Stimulated activated CD4-positive, alpha-beta T cell treated with anti-CD3 and anti-CD28 coated beads, TNF-alpha, amount 100 ng/mL, for 1 hour (primary cell): ENCODE measurements at places on chromosomes 6 and 20.

DNA sequence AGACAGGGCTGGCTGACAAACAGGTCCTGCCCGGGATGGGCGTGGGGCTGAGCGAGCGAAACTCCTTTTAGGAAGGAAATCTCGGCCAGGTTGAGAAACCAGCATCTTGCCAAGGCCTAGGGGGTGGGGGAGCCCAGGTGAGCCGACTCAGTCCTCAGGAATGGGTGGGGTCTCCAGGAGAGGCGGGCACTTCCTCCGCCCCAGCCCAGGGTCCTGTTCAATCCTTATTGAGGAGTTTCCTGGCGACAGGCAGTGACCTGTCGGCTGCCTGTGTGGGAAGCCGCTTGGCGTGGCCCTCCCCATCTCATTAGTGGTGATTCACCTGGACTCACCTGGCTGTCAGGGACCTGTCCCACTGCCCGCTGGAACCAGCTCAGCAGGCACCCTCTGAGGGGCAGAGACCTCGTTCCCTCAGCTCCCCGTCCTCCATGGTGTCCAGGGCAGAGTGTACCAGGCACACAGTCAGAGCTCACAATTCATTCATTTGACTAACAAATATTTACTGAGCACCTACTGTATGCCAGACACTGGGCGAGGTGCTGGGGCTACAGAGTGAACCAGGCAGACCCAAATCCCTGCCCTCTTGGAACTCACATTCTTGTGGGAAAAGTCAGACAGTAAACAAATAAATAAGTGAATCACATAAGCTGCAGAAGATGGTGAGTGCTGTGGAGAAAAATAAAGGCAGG is 51.1 kb downstream of the FGD2 start:
- no peak for DNase-seq

DNA sequence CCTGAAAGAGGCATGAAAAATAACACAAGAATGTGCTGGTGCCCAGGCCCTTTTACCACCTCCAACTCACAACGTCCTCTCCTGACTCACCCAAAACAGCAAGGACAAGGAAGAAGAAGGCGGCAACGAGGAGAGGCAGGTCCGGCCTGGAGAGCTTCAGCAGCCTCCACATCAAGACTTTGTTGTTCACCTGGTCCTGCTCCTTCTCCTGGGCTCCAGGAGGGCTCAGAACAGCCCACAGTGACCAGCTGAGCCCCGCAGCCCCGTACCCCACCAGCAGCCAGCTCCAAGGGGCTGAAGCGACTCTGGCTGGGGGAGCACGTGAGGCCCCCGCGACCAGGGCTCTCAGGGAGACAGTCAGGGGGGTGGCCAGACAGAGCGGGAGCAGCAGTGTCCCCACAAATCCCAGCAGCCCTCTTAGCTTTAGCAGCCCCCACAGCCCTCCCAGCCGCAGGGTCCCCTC is 857 bp downstream of the TAP2 start:
- no peak for DNase-seq

DNA sequence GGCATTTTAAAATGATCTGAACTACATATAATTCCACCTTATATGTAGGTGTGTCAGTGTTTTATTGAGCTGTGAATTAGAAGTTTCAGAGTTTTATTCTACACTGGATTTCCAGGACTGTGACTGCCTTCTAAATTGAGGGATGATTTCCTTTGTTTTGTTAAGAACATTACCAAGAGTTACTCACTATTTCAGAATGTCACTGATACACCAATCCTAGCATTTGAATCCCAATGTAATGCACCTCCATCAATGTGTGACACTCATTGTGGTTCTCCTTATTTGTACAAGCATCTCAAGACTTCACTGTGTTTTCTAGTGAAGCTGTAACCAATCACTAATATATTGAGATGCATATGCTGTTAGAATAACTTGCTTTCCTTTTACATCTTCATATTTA is 86.8 kb downstream of the PLCB1 start:
- DNase-seq = no peak

GRCh38 chr6:126937426-126937825 is 181.0 kb upstream of the RSPO3 start:
- DNase-seq = no peak

GRCh38 chr6:161598896-161599295 is 325.0 kb upstream of the AGPAT4 start:
- no peak for DNase-seq

- DNase-seq = no peak
Observed at GRCh38 chr6:8794420-8794819, 359.1 kb upstream of the SLC35B3 start.

DNA sequence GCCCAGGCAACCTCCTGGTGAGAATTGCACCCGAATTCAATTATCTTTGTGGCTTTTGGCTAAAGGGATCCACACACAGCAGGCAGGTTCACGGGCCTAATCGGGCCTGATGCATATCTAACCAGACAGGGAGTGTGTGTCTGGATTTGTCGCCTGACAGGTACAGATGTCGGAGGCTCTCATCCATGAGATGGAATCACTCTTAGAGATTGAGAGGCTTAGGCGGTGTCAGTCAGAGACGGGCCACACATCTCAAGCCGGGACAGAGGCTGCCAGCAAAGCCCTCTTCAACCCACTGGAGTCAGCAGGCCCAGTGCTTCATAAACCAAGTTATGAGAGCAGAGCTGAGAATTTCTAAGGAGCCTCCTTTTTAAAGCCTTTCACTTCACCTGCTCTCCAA is 247.0 kb downstream of the LRFN2 start:
- DNase-seq = no peak

GRCh38 chr6:90124874-90125510 is 171.7 kb downstream of the BACH2 start:
- no peak for DNase-seq

DNA sequence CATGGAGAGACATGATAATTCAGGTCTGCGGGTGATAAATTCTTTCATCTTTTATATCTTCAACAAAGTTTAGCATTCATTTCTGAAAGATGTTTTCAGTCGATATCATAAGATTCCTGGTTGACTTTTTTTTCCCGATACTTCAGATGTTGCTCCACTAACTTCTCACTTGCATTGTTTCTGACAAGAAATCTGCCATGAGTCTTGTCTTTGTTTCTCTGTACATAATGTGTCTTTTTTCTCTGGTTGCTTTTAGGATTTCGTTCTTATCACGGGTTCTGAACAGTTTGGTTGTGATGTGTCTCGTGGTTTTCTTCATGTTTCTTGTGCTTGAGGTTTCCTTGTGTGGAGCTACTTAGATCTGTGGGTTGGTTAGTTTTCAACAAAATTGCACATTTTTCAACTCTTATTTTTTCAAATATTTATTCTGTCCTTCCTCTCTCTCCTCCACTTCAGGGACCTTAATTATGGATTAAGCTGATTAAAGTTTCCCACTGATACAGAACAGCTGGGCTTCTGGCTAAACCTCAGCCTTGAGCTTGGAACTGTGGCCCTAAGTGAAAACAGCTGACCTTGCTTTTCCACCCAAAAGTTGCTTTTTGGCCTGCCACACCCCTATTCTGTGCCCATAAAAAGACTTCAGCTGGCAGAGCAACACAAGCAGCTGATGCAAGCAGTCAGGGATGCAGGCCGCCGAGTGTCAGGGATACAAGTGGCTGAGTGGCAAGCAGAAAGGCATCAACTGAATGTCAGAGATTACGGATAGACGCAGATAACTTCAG is 97.9 kb upstream of the SNX9 start:
- no peak for DNase-seq

GRCh38 chr6:45681860-45682511 is 304.3 kb upstream of the SUPT3H start:
- no peak for DNase-seq

DNA sequence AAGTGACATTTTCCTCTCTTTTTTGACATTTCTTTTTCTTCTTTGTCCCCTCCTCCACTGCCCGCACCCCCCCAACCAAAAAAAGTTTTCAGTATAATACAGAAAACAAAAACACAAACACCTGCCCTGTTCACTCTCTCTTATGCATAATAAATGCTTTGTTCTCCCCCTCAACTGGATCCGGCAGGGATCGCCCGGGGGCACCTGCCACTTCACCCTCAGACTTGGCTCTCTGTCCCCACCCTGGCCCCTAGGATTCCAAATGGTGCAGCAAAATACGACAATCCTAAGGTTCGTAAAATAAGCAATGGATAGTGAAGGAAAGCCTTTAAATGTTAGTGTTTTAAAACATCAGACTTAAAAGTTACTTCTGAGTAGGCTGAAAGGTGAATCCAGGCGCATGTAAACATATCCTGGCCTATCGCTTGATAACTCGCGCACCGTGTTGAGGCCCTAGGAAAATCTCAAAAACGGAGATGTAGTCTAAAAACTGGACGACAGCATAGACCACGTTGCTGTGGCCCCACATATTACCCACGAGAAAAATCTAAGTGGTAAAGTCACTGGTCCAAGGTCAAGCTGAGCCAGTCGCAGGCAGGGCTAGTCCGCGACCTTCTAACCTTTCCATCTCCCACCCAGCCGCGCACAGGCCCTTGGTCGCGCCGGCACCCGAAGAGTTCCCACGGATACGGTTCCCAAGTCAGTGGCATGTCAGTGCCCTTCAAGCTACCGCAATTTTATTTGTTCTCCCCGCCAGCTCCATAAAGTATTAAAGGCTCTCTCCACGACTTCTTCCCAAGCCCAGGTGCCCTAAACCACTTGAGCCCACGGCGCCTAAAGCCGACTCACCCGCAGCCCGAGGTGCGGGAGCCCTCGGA is 130.8 kb downstream of the OGFRL1 start:
- DNase-seq = no peak

GRCh38 chr6:91081452-91082067 is 494.7 kb upstream of the MAP3K7 start:
- no peak for DNase-seq

DNA sequence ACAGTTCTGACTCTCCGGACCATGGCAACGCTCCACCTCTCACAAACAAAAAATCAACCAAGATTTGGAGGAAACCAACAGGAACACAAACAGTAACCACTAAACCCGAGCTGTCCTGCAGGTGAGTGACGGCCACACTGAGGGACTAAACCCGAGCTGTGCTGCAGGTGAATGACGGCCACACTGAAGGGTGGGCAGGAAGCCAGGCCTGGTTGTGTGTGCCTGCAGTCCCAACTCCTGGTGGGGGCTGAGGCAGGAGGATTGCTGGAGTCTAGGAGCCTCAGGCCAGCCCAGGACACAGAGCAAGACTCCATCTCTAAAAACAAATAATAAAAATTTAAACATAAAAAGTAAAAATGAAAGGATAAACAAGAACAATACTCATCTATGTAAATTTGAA is 80.6 kb downstream of the TAF4 start:
- no peak for DNase-seq

GRCh38 chr20:56345911-56346310 is 12.9 kb upstream of the FAM210B start:
- no peak for DNase-seq

- DNase-seq = no peak
Observed at GRCh38 chr6:119162134-119162775, 83.8 kb upstream of the FAM184A start.

- DNase-seq = no peak
Observed at GRCh38 chr6:31728767-31729514, at the start of gene DDAH2. TSS of gene DDAH2 (minus strand) at chr6:31729299. CDS start at chr6:31729161, 138 bp downstream.

- peak; percentile 13 for DNase-seq
Observed at GRCh38 chr20:54649511-54649962, 174.1 kb downstream of the DOK5 start.

DNA sequence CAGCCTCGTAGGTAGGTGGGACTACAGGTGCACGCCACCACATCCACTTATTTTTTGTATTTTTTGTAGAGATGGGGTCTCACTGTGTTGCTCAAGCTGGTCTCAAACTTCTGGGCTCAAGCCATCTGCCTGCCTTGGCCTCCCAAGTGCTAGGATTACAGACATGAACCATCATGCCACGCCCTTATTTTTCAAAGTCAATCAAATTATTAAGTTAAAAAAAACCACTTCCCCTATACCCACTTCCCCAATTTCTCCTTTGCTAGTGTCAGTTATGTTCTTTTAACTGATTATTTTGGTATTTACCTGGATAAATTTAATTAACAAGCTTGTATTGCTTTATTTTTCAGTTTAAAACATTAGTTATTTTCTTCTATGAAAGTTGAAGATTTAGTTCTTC is 49.6 kb downstream of the RIOK1 start:
- DNase-seq = no peak

- no peak for DNase-seq
Observed at GRCh38 chr6:9515633-9516606, 899.0 kb downstream of the TFAP2A start.

DNA sequence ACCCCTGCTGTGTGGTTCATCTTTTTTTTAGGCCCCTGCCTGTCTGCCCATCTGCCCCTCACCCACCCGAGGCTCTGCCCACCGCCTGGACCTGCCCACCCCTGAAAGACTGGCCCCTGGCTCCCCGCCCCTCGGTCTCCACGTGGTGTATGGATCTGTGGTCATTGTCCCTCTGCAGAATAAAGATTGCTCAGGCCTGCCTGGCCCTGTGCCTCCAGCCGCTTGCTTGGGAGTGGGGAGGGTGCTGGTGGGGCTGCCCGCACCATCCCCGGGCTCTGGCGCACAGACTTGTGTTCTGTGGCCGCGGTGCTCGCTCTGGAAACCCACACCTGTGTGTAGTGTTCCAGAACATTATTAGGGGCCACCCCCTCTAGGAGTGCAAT is 1.6 kb downstream of the MAP1LC3A start:
- DNase-seq = no peak

- DNase-seq = no peak
Observed at GRCh38 chr6:24908650-24909035, 27.1 kb downstream of the RIPOR2 start.

GRCh38 chr6:132675749-132676148 is 16.8 kb upstream of the TAAR1 start:
- no peak for DNase-seq

GRCh38 chr6:129073691-129074395 is 190.9 kb downstream of the LAMA2 start:
- DNase-seq = no peak

DNA sequence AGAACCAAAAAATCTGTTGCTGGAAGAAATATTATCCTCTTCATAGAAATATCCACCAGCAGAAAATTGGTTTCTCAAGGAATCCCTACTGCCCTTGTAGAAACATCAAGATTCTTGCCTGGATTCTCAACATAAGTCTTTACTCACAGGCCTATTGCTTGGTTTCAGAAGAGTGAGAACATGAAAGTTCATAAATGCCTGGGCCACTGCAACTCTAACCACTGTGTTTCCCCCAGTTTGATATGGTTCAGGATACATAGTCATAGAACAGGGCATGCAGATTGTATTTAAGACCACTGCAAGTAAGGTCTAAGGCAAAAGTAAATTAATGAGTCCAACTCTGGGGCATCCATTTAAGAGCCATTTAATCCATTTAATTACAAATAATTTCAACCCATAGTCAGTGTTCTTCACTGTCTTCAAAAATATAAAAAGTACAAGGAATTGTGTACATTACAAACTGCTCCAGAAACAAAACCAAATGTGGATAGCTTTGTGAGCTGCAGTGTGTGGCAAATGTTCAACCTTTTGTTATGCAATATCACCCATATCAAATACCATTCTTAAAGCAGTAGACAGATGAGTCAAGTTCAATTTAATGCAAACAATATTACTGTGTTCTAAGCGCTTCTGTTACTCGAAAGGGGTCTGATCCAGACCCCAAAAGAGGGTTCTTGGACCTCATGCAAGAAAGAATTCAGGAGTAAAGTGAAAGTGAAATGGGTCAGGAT is 83.3 kb downstream of the OPRM1 start:
- DNase-seq = no peak

DNA sequence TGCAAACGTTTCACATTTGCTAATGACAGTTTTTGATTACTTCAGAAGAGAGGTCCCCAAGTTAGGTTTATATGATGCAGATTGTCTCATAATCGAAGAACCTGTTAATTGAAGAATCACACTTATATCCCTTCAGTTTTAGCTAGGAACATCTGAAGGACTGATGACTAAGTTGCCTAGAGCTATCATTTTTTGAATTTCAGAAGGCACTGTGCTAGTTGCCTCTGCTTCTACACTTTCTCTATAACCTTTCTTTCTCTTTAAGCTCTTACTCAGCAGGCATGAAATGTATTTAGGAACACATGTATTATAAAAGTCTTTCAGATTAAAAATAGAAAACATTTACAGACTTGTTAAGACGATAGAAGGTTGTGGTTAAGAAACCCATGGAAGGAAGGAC is 14.4 kb upstream of the GJE1 start:
- no peak for DNase-seq
